Progenitor cell of endocrine pancreas (in vitro differentiated cells): ENCODE measurements at places on chromosomes 16 and 17. TPM values are rescaled to one million over a fixed set of nuclear protein-coding genes. Genes with fewer than 3 reads are reported as not detected.

GRCh38 chr17:79261355-79262072 is 186.9 kb downstream of the ENGASE start:
- DNase-seq = no peak

- DNase-seq = no peak
Observed at GRCh38 chr17:31593806-31594205, 202.3 kb downstream of the RAB11FIP4 start.

- no peak for DNase-seq
Observed at GRCh38 chr17:49595980-49596379, 20.3 kb downstream of the NXPH3 start.

DNA sequence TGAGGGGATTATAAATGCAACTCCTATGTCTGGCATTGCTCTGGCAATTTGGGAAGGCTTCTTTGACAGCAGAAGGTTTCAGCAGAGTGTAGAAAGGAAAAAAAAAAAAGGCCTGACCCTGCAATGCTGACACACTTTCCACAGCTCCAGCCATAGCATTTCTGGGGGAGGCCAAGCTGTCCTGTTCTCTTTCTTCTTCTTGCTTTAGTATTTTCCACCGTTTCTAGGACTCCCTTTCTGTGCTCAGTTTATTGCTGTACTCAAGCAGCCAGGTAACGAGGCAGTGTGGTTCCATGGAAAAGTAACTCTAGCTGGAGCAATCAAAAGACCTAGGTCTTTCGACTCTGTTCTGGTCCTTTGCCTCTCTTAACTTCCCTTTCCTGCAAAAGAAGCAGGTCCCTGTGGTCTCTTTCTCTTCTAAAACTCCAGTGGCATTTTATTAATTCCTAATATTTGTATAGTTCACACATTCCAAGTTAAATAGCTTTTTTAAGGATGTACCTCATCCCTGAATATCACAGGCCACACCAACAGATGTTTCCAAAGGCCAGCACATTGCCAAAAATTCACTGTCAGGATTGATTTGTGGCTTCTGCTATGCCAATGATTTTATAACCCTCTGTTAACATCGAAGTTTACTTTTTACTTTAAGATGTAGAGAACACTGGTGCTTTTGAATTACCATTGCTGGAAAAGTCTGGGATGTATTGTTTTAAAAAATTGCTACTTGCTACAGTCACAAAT is 90.3 kb upstream of the BCAR1 start:
- DNase-seq = no peak

The TPSG1 gene
- total RNA-seq = not detected in 2 replicates

- DNase-seq = no peak
Observed at GRCh38 chr17:28875848-28876550, 21.2 kb downstream of the ERAL1 start.

GRCh38 chr16:50668368-50669008 is 12.6 kb downstream of the SNX20 start:
- no peak for DNase-seq

- no peak for DNase-seq
Observed at GRCh38 chr16:72068930-72069329, 5.9 kb downstream of the HPR start.

The NATD1 gene
- total RNA-seq = 13.5 TPM in 2 replicates

GRCh38 chr16:57316390-57317017 is 32.0 kb upstream of the PLLP start:
- no peak for DNase-seq
